HepG2 (cell line): ENCODE measurements at places on chromosomes 2 and 18. TPM values are rescaled to one million over a fixed set of nuclear protein-coding genes. Genes with fewer than 3 reads are reported as not detected.

The FHL2 gene
- total RNA-seq = 1.9 and 2.3 TPM in 2 replicates

DNA sequence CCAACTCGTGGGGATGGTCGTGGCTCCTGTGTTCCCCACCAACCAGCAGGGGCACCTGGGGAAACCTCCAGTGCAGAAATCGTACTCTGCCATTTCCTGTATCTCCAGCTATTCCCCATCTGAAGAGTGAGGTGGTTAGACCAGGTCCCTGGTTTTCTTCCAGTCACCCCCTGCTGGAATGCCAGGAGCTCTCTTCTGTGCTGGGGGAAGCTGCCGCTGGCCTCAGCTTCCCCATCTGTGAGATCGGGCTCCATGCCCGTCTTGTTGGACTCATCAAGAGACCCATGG, 119.7 kb downstream of the INHBB start:
- no peaks in the 10 kb centered on the region for H3K27me3 ChIP-seq
- no peak for DNase-seq
- peak overlapping the region; percentile 95 for H3K27ac ChIP-seq

The LYG1 gene
- total RNA-seq = 0.49 and 1.00 TPM in 2 replicates

GRCh38 chr2:191691016-191691735, 13.2 kb downstream of the NABP1 start:
- peak; percentile 81 for DNase-seq
- no peak overlapping the region for H3K27ac ChIP-seq
- no peaks in the 10 kb centered on the region for H3K36me3 ChIP-seq
- H3K27me3 ChIP-seq = no peaks in the 10 kb centered on the region

DNA sequence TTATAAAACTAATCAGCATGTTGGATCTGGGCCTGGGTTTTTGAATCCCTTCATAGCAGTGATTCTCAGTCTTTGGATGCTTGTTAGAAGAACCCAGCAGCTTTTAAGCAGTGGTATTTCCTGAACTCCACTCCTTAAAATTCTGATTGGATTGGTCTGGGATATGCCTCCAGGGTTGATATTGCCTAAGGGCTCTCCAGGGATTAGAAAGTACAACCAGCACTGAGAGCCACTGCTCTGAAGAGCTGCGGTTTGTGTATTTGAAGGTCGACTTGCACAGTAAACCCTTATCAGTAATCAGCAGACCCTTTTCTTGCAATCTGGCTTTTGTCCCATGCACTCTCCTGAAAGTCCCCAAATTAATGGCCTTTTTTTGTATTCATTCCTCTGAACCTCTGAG, 17.0 kb upstream of the RBMS1 start:
- no peaks in the 10 kb centered on the region for H3K36me3 ChIP-seq
- no peak overlapping the region for H3K27ac ChIP-seq
- H3K4me1 ChIP-seq = peaks cover 15% of the 10 kb centered on the region
- H3K27me3 ChIP-seq = peaks cover 21% of the 10 kb centered on the region
- no peak overlapping the region for H3K4me3 ChIP-seq
- no peak for DNase-seq

DNA sequence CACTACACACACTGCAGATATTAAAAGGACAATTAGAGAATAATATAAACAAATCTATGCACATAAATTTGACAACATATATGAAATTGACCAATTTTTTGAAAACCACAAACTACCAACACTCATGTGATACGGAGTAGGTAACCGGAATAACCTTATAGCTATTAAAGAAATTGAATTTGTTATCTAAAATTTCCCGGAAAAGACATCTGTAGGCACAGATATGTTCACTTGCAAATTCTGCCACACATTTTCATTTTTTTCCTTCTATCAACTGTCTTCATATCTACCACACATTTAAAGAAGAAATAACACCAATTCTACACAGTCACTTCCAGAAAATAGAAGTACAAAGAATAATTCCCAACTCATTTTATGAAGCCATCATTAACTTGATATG, 22.4 kb downstream of the NLRC4 start:
- no peaks in the 10 kb centered on the region for H3K36me3 ChIP-seq
- DNase-seq = no peak
- no peaks in the 10 kb centered on the region for H3K4me1 ChIP-seq
- no peak overlapping the region for H3K27ac ChIP-seq

- DNase-seq = peak; percentile 15
- peaks cover 8% of the 10 kb centered on the region; the same call in 1 of the 2 replicates for H3K4me1 ChIP-seq
- H3K36me3 ChIP-seq = no peaks in the 10 kb centered on the region
- H3K4me3 ChIP-seq = no peak overlapping the region
- H3K27me3 ChIP-seq = no peaks in the 10 kb centered on the region
- no peak overlapping the region for H3K27ac ChIP-seq
These were observed 492.5 kb downstream of the SOX11 start for GRCh38 chr2:6184532-6185292.

The INSIG2 gene
- total RNA-seq = 54.6 and 73.5 TPM in 2 replicates

DNA sequence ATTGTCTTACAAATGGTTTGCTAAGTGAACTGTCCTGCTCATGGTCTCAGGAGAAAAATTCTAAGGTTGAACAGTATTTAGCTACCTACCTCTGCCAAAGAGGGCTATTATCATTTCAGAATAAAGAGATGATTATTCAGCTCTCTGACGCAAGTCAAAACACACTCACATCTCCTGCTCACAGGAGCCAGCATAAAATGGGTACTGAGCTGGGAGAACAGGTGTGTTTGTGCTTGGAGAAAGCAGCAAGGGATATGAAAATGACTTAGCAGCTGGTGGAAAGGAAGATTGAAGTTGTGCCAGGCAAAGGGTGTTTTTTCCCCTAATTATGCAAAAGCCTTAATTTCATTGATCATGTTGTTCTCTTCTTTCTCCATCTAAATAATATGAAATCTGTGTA, 47.3 kb upstream of the TANK start:
- no peak for DNase-seq
- H3K4me1 ChIP-seq = peaks cover 30% of the 10 kb centered on the region
- no peak overlapping the region for H3K4me3 ChIP-seq
- no peaks in the 10 kb centered on the region for H3K36me3 ChIP-seq
- H3K27me3 ChIP-seq = no peaks in the 10 kb centered on the region
- no peak overlapping the region for H3K27ac ChIP-seq

The CREG2 gene
- total RNA-seq = 0.18 TPM in 1 of 2 replicates, not detected in the other

The ASXL3 gene
- total RNA-seq = not detected in 2 replicates

GRCh38 chr2:48414980-48415835, 114.7 kb upstream of the STON1 start:
- H3K27ac ChIP-seq = peak overlapping the region; percentile 80
- no peaks in the 10 kb centered on the region for H3K36me3 ChIP-seq
- H3K4me3 ChIP-seq = peak overlapping the region; percentile 32
- peaks cover 77% of the 10 kb centered on the region for H3K4me1 ChIP-seq
- no peaks in the 10 kb centered on the region for H3K27me3 ChIP-seq

The CFC1B gene
- total RNA-seq = not detected in 2 replicates

DNA sequence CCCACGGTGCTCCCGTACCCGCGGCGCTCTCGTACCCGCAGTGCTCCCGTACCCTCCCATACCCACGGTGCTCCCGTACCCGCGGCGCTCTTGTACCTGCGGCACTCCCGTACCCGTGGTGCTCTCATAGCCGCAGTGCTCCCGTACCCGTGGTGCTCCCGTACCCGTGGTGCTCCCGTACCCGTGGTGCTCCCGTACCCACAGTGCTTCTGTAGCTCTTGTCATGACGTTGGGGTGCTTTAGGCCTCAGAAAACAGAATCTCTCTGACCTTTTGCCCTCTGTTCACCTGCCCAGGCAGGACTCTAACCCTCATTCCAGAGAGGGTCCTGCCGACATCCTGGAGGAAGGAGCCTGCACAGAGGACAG, 35.3 kb downstream of the SLC66A2 start:
- no peak for DNase-seq
- H3K36me3 ChIP-seq = peaks cover 41% of the 10 kb centered on the region; the same call in 2 of the 3 replicates
- no peak overlapping the region for H3K4me3 ChIP-seq
- H3K27ac ChIP-seq = no peak overlapping the region
